NCI-H2029 (cell line): ENCODE measurements at places on chromosomes 7 and 10.

- peak; percentile 11 for DNase-seq
These were observed 111.7 kb upstream of the COBL start for GRCh38 chr7:51428217-51428887.

GRCh38 chr10:37495415-37495814 lies 362.0 kb downstream of the ZNF248 start:
- no peak for DNase-seq

DNA sequence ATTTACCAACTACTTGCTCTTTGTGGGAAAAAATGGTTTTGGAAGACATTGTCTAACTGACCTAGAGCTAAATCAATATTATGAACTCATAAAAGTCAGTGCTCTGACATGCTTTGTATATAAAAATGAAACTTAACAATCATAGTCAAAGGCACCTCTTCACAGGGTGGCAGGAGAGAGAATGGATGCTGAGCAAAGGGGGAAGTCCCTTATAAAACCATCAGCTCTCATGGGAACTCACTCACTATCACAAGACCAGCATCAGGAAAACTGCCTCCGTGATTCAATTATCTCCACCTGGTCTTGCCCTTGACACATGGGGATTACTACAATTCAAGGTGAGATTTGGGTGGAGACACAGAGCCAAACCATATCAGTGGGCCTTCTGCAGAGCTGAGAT lies 417.6 kb upstream of the AUTS2 start:
- no peak for DNase-seq

- DNase-seq, result no peak
These were observed 194.8 kb upstream of the ZNF32 start for GRCh38 chr10:43843321-43844101.

- DNase-seq, result no peak
These were observed 102.1 kb downstream of the DOCK4 start for GRCh38 chr7:112104120-112104519.

GRCh38 chr10:86798611-86799010 lies 42.2 kb downstream of the BMPR1A start:
- DNase-seq, result no peak

- DNase-seq, result no peak
These were observed 83.3 kb upstream of the DYNC1I1 start for GRCh38 chr7:95688931-95689495.

DNA sequence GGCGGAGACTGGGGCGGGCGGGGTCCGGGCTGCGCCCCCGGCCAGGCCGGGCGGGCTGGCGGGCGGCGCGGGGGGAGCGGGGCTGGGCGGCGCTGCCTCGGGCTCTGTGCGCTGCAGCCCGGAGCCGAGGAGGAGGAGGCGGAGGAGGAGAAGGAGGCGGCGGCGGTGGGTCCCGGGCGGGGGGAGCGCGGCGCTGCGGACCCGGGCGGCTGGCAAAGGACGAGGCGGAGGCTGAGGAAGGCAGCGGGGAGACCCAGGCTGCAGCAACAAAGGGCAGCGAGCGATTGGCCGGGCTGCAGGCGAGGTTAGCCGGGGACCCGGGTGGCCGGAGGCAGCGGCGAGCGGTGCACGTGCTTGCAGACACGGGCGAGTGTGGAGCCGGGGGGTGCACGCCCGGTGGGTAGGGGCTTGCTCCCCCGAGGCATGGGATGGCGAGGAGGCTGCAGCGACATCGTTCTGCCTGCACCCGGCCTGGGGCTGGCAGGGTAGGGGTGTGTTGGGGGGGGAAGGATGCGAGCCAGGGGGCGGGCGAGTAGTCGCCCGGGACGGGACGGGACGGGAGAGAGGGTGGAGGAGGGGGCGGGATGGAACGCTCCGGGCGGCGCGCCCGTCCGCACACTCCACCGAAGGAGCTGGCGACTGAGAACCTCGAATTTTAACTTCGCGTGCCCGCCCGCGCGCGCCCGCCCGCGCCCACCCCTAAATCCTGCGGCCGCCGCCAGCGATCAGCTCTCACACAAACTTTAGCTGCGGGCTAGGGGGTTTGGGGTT lies 844 bp upstream of the KAT6B start:
- no peak for DNase-seq

GRCh38 chr10:59577984-59578383 lies 131.7 kb downstream of the SLC16A9 start:
- DNase-seq, result no peak

GRCh38 chr10:59724098-59724938 lies 14.7 kb upstream of the SLC16A9 start:
- no peak for DNase-seq

DNA sequence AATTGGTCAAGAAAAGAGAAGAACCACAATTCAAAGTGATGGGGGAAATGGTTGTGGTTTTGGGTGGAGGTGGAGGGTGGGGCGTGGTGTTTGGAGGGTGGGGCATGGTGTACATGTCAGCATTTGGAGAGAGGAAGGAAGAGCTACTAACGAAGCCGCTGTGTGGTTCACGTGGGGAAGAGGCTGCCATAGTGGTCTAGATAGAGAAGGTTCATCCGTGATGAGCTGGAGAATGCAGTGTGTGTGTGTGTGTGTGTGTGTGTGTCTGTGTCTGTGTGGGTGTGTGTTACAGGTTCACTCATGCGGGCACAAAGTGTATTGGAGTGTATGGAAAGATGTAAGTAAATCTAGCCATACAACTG lies 6.1 kb upstream of the VCL start:
- no peak for DNase-seq

GRCh38 chr10:52446391-52446790 lies 132.3 kb downstream of the DKK1 start:
- no peak for DNase-seq

GRCh38 chr7:52472006-52472620 lies 563.3 kb upstream of the POM121L12 start:
- DNase-seq, result no peak
